ENCODE measurements at places on chromosomes 1 and 21. TPM values are rescaled to one million over a fixed set of nuclear protein-coding genes. Genes with fewer than 3 reads are reported as not detected.

The FCRL1 gene
- total RNA-seq: not detected

GRCh38 chr1:229192031-229192430 lies 78.9 kb upstream of the RAB4A start:
- H3K4me1 ChIP-seq: peaks cover 33% of the 10 kb centered on the region
- H3K36me3 ChIP-seq: no peaks in the 10 kb centered on the region
- no peak overlapping the region for H3K4me3 ChIP-seq
- peak; percentile 87 for DNase-seq
- no peaks in the 10 kb centered on the region for H3K27me3 ChIP-seq

DNA sequence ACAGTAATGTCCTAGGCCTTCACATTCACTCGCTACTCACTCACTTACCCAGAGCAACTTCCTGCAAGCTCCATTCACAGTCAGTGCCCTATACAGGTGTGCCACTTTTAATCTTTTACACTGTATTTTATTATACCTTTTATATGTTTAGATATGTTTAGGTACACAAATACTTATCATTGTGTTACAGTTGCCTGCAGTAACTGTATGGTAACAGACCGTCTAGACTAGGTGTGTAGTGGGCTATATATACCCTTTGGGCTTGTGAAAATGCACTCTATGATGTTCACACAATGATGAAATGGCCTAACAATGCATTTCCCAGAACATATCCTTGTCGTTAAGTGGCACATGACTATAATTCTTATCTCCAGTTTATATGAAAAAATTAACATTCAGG lies 204.5 kb upstream of the HMCN1 start:
- H3K4me3 ChIP-seq: no peak overlapping the region

The RHBDL2 gene
- total RNA-seq: not detected

The SLC30A1 gene
- 40.0 TPM for total RNA-seq

The RHOC gene
- total RNA-seq: 486 TPM

DNA sequence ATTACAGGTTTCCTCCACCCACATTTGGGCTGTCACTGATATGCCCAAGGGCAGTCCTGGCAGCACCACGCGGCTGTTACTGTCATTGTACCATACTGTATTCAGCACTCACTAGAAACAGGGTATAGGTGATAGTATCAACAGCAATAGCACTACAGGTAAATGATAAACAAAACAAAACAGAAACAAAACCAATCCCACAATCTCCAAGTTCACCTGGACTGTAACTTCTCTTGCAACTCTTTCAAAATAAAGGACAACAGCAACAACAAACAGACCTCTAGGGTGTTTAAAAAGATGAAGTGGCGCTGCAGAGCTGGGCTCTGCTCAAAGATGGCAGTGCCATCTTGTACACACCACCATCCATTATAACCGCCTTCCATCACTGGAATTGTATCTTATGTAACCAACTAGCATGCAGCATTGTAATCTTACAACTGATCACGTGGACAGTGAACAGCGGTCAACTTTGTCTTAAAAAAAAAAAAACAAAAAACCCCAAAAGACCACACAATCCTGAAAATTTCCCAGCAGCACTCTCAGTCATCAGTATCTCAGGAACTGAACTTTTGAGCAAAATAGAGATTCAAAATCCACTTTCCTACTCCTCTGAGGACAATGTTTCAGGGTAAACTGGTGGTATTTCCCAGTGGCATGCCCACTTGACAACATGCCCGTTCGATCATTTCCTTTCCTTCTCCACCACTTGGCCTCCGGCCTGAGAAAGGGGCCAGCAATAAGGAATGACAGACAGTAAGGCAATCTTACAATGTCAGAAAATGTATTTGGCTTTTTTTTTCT lies 3.8 kb downstream of the IRF2BP2 start:
- DNase-seq: peak; percentile 70
- H3K4me1 ChIP-seq: peaks cover 31% of the 10 kb centered on the region
- peak overlapping the region; percentile 94 for H3K4me3 ChIP-seq
- H3K27me3 ChIP-seq: no peaks in the 10 kb centered on the region

The CNR2 gene
- not detected for total RNA-seq

DNA sequence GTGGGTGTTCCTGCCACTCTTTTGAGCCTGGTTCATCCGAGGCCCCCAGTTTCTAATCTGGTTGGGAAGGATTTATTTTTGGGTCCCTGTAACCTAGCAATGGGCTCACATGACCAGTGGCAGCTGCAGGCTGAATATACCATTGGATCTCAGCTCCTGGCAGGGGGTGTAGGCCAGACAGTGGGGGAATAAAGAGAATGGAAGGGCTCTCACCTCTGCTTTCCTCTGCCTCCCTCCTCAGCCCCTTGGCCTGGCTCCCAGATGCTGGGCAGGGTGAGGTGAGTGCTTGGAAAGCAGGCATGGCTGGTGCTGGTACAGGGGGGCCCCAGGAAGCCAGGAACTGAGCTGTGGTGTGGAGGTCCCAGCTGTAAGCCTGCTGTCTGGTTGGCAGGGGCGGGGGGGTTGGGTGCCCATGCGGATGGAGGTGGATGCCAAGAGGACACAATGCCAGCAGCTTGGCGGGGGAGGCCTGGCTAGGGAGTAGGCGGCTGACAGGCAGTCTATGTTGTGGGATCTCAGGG lies 3.6 kb upstream of the GPR61 start:
- no peak overlapping the region for H3K4me3 ChIP-seq
- H3K4me1 ChIP-seq: peaks cover 4% of the 10 kb centered on the region
- no peaks in the 10 kb centered on the region for H3K36me3 ChIP-seq

DNA sequence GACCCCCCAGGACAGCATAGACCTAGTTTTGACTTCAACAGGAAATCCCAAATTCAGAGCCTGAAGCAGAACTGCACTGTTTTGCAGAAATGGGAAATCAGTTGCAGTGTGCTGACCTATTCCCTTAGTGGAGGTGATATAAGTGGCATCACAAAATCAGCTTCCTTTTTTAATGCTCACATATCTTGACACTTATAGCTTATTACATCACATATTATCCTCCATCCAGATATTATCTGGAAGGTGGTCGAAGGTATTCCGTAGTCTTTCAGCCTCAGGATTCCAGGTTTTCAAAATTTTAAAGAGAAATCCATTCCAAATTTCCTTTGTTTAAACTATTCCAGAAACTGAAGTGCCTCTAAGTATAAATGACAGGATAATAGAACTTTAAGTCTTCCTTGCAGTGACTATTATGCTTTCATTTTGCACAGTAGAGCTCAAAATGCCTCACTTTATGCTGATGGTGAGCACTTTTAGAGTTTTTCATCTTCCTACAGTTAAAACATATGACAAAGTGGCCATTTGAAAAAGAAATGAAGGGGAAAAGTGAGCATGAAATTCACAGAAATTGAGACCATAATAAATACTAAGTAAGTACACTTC lies 106.4 kb upstream of the DPYD start:
- H3K27ac ChIP-seq: no peak overlapping the region
- H3K4me1 ChIP-seq: peaks cover 14% of the 10 kb centered on the region
- H3K4me3 ChIP-seq: no peak overlapping the region
- H3K27me3 ChIP-seq: no peaks in the 10 kb centered on the region
- H3K36me3 ChIP-seq: no peaks in the 10 kb centered on the region

The CFHR4 gene
- total RNA-seq: not detected

DNA sequence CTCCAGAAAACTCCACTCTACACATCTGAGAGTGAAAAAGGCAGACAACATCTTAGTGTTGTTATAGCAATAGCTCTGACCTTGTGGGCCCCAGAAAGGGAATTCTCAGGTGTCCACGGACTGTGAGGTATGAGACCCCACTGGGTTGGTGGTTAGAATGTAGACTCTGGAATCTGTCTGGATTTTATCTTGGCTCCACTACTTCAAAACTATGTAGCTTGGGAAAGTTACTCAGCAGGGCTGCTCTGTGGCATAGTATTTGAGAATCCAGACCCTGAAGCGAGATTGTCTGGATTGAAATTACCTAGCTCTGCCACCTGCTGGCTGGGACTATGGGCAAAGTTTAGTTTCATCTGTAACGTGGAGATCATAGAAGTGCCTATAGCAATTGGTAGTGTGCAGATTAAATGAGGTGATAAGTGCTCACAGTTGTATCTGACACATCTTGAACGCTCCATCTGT lies 25.8 kb downstream of the PRDM2 start:
- H3K27ac ChIP-seq: peak overlapping the region; percentile 35
- DNase-seq: peak; percentile 67
- peaks cover 25% of the 10 kb centered on the region for H3K4me1 ChIP-seq
- no peak overlapping the region for H3K4me3 ChIP-seq
- H3K27me3 ChIP-seq: no peaks in the 10 kb centered on the region
- no peaks in the 10 kb centered on the region for H3K36me3 ChIP-seq

DNA sequence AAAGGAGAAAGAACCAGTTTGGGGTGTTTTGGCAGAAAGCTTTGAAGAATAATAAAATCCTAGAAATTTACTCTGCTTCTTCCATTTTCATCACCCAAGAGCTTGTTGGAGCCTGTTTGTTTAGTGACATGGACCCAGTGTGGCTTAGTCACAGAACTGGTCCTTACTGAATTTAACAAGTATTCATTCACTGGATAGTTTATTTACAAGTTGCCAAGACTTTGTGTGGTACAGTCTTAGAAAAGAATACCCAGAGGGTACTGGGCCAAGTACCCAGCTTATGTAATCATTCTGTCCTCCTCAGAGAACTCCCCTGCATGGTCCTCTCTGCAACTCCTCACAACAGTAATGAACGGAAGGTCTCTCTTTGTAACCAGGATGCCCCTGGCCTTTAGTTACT lies 16.4 kb downstream of the RAB4A start:
- peak; percentile 9 for DNase-seq
- no peaks in the 10 kb centered on the region for H3K27me3 ChIP-seq
- no peak overlapping the region for H3K27ac ChIP-seq
- H3K4me1 ChIP-seq: peaks cover 8% of the 10 kb centered on the region
- H3K4me3 ChIP-seq: no peak overlapping the region

DNA sequence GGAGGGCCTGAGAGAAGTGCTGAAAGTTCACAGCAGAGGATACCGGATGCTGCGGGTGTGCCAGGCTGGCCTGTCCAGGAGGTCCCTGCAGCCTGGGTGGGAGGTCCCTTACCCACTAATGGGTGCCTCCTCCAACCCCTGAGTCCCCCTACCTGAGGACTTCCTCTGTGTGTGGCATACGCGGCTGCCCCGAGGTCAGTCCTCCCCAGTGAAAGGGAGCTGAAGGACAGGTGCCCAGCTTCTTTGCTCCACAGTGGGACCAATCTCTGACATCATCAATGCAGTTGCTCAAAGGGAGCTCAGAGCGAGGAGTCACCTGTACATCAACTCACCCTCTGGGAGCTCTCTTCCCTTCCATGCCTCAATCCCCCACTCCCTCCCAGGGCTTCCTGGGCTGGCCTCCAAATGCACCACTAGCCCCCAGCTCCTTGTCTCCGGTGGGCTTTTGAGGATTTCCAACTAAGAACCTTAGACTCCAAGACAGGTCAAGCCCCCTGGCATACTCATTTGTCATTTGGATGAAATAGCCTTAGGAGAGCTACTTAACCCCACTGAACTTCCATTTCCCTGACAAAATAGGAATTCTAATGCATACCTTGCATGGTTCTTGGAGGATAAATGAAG lies 53.9 kb downstream of the PDE9A start:
- H3K27ac ChIP-seq: no peak overlapping the region
- H3K4me3 ChIP-seq: no peak overlapping the region
- H3K36me3 ChIP-seq: no peaks in the 10 kb centered on the region
- DNase-seq: no peak
- H3K27me3 ChIP-seq: peaks cover 34% of the 10 kb centered on the region
- H3K4me1 ChIP-seq: no peaks in the 10 kb centered on the region

DNA sequence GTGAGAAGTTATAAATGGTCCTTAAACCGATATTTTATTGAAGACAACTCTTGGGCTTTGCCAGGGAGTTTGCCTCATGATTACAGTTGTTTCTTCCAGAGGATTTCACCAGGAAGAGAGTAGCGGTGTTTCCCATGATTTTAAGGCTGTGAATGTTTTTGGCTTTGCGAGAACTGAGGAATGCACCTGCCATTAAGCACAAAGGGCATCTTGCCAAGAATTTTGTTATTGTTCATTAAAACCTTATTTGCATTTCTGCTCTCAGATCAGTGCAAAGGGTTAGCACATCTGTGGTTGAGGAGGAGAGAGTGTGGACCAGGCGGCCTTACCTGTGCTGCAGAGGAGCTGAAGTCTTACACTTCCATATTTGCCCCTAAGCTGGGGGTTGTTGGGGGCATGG lies 13.8 kb downstream of the CNIH3 start:
- DNase-seq: no peak
- no peaks in the 10 kb centered on the region for H3K27me3 ChIP-seq
- no peak overlapping the region for H3K4me3 ChIP-seq
- no peaks in the 10 kb centered on the region for H3K36me3 ChIP-seq
- no peak overlapping the region for H3K27ac ChIP-seq
- H3K4me1 ChIP-seq: peaks cover 41% of the 10 kb centered on the region

GRCh38 chr1:94859174-94859573 lies 39.0 kb downstream of the SLC44A3 start:
- no peak for DNase-seq
- no peak overlapping the region for H3K4me3 ChIP-seq

DNA sequence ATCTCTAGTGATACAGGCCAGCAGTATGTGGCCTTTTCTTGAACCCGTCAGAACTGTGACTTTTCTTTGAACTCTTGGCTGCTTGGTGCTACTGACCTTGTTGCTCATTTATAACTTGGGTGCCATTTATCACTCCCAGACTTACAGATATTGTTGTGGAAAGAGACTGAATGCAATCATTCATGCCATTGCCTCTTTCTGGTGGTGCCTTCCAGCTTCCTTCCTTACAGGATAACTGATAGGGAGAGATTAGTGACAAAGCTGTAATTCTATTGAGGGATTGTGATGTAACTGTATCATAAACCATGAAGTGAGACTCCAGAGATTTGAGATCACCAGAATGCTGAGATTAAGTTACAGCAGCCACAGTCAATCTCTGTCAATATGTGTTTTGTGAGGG lies 256.5 kb downstream of the USP25 start:
- no peaks in the 10 kb centered on the region for H3K36me3 ChIP-seq
- no peaks in the 10 kb centered on the region for H3K4me1 ChIP-seq
- no peaks in the 10 kb centered on the region for H3K27me3 ChIP-seq
- H3K4me3 ChIP-seq: no peak overlapping the region
- DNase-seq: no peak
- H3K27ac ChIP-seq: no peak overlapping the region

DNA sequence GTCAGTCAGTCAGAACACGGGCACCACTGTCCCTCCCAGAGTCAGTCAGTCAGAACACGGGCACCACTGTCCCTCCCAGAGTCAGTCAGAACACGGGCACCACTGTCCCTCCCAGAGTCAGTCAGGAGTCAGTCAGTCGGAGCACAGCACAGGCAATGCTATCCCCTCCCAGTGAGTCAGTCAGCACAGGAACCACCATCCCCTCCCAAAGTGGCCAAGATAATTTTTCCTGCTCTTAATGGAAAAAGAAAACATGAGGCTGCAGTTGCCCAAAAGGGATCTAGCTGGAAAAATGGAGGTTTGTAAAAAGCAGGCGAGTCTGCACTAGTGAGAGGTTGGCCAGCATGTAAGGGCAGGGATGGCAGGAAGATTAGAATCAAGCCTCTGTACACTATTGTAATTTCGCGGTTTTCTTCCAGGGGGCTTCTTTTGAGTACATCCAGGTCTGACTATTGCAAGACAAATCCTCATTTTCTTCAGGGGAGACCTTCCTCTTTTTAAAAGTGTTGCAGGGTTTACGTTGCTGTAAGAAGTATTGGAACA lies 213.8 kb downstream of the SIPA1L2 start:
- H3K36me3 ChIP-seq: no peaks in the 10 kb centered on the region
- no peak overlapping the region for H3K27ac ChIP-seq
- H3K4me1 ChIP-seq: no peaks in the 10 kb centered on the region
- DNase-seq: peak; percentile 24
- no peak overlapping the region for H3K4me3 ChIP-seq

The PRAMEF5 gene
- not detected for total RNA-seq

Data from GM23248 (cell line).